Brain microvascular endothelial cell (primary cell): ENCODE measurements at places on chromosomes 3 and 15.
A peak's percentile ranks its signal among the peaks of the same experiment; 100 is the strongest.

- no peak for DNase-seq
Measured at GRCh38 chr15:75753145-75753544, 40.5 kb upstream of the CSPG4 start.

DNA sequence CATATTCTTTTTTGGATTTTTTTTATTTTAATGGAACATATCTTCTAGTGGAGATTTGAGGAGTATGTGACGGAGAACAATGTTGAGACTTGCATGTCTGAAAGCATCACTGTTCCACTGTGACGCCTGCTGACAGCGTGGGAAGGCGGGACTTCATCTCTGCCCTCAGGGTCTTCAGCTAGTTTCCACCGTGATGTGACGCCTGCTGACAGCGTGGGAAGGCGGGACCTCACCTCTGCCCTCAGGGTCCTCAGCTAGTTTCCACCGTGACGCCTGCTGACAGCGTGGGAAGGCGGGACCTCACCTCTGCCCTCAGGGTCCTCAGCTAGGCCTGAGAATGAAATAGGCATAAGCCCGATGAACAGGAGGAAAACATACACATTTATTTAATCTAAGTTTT is 70.7 kb downstream of the LMLN start:
- no peak for DNase-seq

GRCh38 chr3:66037986-66038369 is 740 bp downstream of the MAGI1 start:
- no peak for DNase-seq

DNA sequence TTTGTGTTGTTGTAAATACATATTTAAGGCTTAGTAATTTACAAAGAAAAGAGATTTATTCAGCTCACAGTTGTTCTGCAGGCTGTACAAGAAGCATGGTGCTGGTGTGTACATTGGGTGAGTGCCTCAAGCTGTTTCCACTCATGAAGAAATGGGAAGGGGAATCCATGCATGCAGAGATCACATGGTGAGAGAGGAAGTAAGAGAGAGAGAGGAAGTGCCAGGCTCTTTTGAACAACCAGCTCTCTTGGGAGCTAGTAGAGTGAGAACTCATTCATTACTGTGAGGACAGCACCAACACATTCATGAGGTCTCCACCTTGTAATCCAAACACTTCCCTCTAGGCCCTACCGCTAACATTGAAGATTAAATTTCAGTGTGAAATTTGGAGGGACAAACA is 909.2 kb downstream of the NSUN3 start:
- DNase-seq = no peak

- no peak for DNase-seq
Measured at GRCh38 chr3:43243590-43244587, 42.5 kb upstream of the SNRK start.

GRCh38 chr15:31571676-31572075 is 245.0 kb downstream of the KLF13 start:
- no peak for DNase-seq

GRCh38 chr15:99906793-99907192 is 173.6 kb upstream of the LYSMD4 start:
- DNase-seq = no peak

DNA sequence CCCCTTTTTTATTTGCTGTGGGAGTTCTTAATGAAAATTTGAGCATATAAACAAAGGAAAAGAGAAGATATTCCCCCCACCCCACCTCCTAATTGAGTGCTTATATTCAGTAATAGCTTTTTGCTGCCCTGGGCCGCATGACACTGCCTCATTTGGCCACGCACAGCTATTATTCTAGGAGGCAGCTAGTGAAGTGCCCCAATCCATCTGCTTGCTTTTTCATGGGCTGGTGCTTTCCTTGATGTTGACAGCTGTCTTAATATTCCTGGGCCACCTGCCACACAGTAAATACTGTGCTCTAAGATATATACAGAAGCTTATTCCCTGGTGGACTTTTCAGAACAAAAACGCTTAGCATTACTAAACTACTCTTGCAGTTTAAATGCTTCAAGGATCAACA is 3.8 kb upstream of the CRYBG3 start:
- no peak for DNase-seq

DNA sequence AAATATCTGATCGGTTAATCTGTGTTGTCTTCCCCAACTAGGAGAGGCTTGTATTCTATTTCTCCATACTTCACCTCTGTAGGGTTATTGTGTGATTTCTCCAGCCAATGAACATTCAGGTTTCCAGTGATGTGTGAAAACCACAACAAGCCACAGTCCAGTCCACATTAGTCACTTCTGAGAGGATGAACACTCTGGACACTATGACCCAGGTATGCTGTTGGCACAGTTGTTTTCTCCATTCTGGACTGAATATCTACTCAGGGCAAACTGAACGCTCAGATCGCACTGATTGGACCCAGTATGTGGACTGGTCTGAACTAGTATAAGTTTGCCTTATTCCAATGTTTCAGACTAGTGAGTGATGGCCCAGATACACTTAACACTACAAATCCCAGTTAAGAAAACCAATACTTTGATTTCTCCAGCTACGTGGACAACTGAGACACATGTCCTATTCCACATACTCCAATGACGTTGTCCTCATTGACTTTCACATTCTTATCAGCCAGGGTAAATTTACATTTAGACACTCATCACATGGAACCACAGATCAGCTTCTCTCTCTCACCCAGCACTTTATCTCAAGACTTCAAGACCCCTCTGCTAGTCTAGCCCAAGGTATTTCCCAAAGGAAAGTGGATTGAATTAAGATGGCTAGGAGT is 587.4 kb upstream of the SGO1 start:
- DNase-seq = no peak

GRCh38 chr15:45165536-45165935 is 22.2 kb downstream of the SHF start:
- no peak for DNase-seq

GRCh38 chr3:82636177-82636576 is 874.7 kb upstream of the GBE1 start:
- DNase-seq = no peak

- no peak for DNase-seq
Measured at GRCh38 chr15:83396101-83396500, 51.0 kb upstream of the SH3GL3 start.

GRCh38 chr3:109597444-109597843 is 260.1 kb upstream of the DPPA4 start:
- no peak for DNase-seq

DNA sequence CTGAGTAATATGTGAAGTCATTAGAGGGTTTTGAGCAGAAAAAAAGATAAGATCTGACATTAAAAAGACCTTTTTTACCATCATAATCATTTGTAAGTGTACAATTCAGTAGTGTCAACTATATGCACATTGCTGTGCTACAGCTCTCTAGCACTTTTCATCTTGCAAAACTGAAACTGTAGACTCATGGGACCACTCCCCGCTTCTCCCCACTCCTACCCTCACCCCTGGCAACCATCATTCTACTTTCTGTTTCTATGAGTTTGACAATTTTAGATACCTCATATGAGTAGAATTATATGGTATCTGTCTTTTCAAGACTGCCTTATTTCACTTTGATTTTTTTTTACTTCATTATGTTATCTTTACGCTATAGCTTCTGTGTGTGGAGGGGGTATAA is 112.8 kb downstream of the NSUN3 start:
- DNase-seq = no peak

GRCh38 chr3:66744986-66745385 is 244.2 kb upstream of the LRIG1 start:
- DNase-seq = no peak

DNA sequence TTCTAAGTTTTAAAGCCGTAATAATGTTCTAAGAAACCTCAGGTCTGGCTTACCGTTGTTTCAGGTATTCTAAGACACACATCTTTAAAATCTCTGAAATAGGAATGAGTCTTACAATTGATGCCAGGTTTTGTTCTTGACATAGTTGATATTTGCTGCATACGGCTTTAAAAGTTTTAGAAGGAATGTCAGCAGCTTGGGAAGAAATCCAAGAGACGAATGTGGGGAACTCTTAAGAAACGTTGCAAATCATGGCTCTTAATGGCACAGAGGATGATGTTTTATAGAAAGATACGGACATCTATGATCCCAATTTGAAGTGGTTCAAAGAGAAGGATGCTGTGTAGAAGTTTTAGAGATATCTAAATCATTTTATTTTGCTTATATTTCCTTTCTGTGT is 11.5 kb downstream of the NUDT16 start:
- DNase-seq = no peak

- peak; percentile 99 for DNase-seq
Measured at GRCh38 chr3:194592798-194593752, 40.1 kb downstream of the TMEM44 start.

- no peak for DNase-seq
Measured at GRCh38 chr3:157066335-157067098, 93.4 kb downstream of the CCNL1 start.

- no peak for DNase-seq
Measured at GRCh38 chr3:70943886-70944285, 631.4 kb upstream of the MDFIC2 start.

DNA sequence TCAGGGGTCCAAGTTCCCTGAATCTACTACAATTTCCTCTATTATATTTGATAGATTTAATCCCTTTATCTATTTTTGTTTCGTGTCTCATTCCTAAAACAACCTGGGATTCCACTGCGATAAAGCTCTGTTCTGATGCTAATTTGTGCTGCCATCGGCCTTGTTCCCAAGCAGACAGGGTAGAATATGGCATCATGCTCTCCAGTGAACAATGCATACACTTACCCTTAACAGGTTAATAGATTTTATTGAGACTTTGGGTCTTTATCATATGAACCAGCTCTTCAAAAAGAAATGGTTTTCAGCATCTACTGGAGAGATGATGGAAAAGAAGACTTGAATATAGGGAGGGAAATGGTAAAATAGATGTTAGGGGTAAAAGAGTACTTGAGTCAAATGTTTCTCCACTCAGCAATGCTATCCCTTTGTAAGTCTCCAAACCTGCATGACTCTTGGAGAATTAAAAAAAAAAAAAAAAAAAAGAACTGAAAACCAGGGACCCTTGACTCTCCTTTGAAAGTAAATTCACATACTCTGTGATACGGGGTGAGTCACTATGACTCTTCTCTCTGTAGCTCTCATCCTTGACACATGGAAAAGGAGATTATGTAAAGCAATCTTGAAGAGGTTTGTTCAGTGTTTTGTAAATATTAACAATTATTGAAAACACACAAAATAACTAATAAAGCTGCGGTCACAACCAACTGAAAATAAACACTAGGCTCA is 268.8 kb downstream of the ZBTB20 start:
- DNase-seq = peak; percentile 37

DNA sequence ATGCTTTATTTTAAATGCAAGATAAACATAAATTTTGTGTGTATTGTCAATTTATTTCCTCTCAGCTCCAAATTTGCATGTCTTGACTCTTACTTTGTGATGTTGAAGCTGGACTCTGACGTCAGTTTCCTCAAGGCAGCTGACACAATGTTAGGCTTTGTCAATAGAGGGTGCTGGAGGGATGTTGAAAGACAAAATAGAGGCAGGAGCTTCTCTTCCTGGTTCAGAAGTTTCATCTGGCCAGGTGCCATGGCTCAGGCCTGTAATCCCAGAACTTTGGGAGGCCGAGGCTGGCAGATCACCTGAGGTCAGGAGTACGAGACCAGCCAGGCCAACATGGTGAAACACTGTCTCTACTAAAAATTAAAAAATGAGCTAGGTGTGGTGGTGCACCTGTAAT is 408.6 kb downstream of the GBE1 start:
- peak; percentile 23 for DNase-seq

DNA sequence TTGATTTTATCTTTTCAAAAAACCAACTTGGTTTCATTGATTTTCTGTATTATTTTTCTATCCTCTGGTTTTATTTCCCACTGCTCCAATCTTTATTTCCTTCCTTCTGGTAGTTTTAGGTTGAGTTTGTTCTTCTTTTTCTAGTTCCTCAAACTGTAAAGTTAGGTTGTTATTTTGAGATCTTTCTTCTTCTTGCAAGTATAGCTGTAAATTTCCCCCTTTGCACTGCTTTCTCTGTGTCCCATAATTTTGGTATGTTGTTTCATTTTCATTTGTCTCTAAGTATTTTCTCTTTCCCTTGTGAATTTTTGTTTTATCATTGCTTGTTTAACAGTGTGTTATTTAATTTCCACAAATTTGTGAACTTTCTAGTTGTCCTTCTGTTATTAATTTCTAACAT is 120.0 kb downstream of the PLD1 start:
- no peak for DNase-seq

- no peak for DNase-seq
Measured at GRCh38 chr15:63366451-63366850, 15.2 kb downstream of the CA12 start.

- no peak for DNase-seq
Measured at GRCh38 chr3:32712506-32713055, 27.6 kb downstream of the CNOT10 start.

GRCh38 chr3:17515445-17516234 is 226.8 kb downstream of the TBC1D5 start:
- DNase-seq = no peak

DNA sequence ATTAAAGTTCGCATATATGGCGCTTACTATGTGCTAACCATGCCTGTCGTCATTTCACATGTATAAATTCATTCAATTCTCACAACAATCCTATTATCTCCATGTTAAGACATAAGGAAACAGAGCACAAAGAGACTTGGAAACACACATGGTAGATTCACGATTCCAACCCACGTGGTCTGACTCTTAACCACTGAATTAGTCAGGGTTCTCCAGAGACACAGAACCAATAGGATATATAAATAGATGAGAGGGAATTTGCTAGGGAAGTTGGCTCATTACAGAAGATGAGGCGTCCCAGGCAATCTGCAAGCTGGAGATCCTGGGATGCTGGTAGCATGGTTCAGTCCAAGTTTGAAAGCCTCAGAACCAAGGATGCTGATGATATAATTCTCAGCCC is 765.3 kb downstream of the TBL1XR1 start:
- peak; percentile 25 for DNase-seq

DNA sequence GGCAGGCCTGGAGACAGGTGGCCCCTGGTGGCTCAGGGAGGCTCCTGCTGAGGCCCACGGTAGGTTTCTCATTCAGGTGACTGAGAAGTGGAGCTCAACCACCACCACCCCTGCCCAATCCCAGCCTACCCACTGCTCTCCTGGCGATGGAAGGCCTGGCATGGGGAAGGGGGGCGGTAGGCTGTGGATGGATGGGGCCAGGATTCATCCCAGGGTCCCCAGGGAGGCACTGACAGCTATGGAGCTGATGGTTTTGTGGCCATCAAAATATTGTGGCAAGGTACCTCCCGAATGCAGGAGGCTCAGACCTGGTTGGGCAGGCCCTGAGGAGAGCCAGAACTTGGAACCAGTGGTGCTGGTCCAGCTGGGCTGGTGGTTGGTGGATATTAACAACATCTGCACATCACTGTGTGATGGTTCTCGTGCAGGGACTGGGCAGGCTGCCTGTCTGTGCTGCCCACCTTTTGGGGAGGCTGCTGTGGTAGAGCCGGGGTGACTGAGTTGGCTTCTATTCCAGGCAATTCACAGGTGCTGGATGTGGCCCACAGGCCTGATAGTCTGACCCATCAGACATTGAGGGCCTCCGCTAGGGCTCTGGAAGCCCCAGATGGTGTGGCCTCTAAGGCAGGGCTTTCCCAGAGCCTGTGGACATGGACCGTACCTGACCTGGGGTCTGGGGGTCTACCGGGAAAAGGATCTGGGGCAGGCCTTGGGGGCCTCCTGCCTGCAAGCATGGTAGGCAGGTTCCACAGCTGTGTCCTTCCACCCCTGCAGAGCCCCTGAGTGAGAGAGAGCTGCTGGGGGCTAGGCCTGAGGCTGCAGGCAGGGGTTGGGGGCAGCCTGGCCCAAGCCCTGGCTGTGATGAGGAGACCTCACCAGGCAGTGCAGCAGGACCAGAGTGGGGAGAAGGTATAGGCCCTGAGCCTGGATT is 3.4 kb downstream of the ZBTB47 start:
- no peak for DNase-seq
